SK-N-SH treated with all-trans-retinoic acid at 6 μM for 48 hours (cell line): ENCODE measurements at places on chromosomes 5 and 9.
A peak's percentile ranks its signal among the peaks of the same experiment; 100 is the strongest.

DNA sequence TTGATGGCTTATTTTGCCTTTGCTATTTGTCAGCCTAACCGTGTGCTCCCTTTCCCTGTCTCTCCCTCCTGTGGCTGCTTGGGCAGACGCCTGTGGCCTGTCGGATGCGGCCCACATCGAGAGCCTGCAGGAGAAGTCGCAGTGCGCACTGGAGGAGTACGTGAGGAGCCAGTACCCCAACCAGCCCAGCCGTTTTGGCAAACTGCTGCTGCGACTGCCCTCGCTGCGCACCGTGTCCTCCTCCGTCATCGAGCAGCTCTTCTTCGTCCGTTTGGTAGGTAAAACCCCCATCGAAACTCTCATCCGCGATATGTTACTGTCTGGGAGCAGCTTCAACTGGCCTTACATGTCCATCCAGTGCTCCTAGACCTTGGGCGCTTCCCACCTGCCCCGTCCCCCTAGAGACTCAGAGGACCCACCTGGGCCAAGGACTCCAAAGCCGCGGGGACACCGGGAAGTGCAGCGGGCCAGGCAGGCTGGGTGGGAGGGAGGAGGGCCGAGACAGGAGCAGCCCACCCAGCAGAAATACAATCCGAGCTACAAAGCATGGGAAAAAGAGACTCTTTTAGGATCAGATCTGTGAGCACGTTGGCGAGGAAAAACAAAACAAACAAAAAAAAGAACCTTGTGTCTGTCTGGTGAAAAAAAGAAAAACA is 10.6 kb downstream of the NR2F1 start:
- no peak for ATAC-seq

- ATAC-seq, result no peak
These were observed 337.7 kb downstream of the FBXL7 start for GRCh38 chr5:15837551-15838289.

- peak; percentile 65 for ATAC-seq
These were observed 18.2 kb upstream of the WDR38 start for GRCh38 chr9:124835026-124835557.

- ATAC-seq, result no peak
These were observed 18.8 kb upstream of the OR2S2 start for GRCh38 chr9:35976726-35977125.

DNA sequence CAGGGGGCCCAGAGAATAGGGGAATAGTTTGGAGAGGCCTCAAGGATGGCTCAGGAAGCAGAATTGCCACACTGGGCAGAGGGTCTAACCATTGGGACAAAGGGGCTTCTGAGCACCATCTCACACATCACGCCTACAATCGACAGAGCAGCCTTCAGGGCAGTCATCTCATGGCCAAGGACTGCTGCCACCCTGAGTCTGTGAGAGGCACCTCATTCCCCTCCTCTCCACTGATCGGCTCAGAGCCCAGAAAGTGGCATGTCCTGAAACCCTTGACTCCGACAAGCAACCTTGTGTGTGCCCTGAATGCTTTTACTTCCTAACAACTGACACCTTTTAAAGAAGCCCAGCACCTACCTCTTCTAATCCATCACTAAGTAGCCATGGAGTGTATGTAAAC is 128.9 kb upstream of the PTPN3 start:
- ATAC-seq, result peak; percentile 56; the same call in 2 of the 3 replicates

DNA sequence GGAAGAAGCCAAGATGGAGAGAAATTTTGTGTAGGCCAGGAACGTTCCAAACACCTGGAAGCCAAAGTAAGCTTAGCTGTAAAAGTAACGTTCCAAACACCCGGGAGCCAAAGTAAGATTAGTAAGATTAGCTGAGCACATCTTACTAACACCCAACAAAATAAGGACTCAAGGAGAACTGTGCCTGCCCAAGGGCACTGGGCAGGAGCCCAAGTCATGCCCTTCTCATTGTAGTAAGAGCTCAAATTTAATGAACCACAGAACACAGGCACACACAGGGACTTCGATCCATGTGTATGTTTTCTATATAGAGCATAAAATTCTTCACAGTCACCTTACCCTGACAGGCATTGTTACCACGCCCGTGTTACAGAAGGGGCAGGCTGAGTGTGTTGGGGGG is 36.1 kb upstream of the NXNL2 start:
- ATAC-seq, result no peak

DNA sequence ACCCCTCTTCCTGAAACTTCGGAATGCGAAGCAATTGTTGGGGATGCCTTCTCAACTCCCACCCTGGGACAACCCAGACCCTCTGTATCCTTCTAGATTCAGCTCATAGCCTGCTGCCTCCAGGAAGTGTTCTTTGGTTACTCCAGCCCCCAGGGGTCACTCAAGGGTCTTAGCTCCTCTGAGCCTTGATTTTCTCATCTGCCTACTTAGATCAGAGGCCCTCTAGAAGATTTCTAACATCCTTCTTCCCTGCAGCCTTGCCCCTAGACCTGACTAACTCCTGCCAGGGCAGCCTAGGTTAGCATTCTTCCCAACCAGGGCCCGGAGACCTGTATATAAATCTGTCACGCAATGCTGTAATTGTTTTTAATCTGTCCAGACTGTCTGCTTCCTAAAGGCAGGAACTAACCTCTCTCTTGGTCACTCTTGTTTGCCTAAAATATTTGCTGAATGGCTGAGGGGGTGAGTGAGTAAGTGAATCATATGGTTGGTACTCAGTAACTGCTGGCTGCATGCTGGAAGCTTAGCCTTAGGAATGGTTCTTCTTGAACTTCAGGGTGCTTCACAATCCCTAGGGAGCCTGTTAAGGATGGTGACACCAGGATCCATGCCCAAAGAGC is 8.2 kb downstream of the GALNT10 start:
- ATAC-seq, result peak; percentile 45

DNA sequence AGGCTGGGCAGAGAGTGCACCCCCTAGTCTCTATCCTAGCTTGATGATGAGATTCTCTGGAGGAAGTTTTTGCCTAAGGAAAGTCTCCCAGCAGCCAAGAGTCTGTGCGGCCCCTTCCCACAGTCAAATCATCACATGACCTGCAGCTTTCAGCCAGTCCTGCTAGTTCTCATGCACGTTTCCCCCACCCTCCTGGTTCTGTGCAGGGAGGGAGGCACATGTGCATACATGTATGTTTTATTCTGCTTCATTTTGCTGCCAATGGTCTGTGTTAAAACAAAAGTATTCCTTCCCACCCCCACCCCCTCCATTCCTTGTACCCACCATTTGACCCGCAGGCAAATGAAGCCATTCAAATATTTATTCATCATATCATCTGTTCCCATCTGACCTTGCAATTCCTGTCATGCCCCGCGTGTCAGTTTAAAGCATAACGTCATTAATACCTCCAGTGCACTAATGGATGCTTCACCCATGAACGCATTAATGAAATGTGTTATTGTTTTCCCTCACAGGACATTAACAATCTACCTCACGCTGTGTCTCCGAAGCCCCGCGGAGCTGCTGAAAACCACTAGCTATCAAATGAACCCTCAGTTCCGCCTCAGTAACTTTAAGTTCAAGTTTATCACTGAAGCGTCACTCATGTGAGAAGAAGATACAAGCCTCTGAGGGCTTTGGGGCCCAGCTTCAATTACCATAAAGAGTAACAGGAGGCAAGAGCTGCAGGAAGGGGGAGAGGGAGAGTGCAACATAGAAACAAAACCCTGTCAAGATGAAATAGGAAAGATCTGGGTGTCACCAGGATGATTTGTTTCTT is 139.6 kb downstream of the RASEF start:
- no peak for ATAC-seq

GRCh38 chr9:113798062-113799030 is 77.8 kb upstream of the ZNF618 start:
- no peak for ATAC-seq

- peak; percentile 100 for ATAC-seq
These were observed at the start of gene FAXDC2 for GRCh38 chr5:154850255-154851062. TSS of gene FAXDC2 (minus strand) at chr5:154850603. CDS start at chr5:154838178, 12,425 bp downstream.

DNA sequence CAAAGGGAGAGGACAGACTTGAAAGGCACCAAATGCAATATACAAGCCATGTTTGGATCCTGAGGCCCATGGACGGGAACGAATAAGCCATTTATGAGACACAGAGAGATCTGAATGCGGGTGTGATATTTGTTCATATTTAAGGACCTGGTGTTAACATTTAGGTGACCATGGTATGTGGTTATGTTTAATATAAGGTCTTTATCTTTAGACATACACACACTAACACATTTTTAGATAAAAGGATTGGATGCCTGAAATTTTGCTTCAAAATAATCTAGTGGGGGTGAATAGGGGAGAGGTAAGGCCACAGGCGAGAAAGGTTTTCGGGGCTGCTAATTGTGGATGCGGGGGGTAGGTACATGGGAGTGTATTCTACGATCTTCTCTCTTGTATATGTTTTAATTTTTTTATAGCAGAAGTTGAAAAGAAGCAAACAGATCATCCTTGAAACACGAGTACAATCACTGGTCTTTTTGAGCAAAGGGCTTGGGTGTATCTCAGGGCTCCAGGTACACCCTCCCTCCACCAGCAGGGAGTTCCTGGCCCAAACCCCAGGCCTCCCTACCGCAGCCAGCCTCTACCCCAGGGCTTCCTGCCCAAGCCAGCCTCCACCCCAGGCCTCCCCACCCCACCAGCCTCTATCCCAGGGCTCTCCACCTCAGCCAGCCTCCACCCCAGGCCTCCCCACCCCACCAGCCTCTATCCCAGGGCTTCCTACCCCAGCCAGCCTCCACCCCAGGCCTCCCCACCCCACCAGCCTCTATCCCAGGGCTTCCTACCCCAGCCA is 12.2 kb downstream of the AKNA start:
- ATAC-seq, result no peak

DNA sequence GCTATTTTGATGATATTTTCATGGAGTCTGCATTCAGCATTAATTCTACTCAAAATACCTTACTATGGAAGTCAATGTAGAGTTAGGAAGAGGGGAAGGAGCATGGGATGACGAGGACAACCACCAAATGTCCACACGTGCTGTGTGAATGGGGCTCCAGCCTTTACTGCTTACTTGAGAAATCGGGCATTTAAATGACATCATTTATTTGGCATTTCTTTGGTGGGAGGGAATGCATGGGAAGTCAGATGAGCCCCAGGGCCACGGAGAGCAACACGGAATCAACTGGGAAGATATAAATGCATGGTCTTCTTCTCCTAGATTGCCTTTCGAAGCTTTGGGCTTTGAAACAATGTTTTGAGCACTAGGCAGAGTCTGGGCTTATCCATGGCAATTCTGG is 458.5 kb upstream of the KLF4 start:
- ATAC-seq, result no peak

DNA sequence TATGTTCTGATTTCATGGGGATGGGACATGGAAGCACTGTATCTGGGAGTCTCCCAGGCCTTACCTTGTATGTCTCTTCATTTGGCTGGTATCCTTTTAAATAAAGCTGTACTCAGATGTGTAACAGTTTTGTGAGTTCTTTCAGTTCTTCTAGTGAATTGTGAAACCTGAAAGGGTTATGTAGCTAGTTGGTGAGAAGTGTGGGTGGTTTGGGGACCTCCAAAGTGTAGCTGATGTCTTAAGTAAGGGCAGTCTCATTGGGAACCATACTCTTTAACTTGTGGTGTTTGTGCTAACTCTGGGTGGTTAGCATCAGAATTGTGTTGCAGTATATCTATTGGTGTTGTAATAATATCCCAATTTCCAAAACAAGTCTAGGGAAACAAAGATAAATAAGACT is 166.9 kb upstream of the CCNH start:
- no peak for ATAC-seq

- no peak for ATAC-seq
These were observed 60.4 kb upstream of the TMEM252 start for GRCh38 chr9:68601081-68601480.
